ENCODE measurements at places on chromosomes 7 and 10.

DNA sequence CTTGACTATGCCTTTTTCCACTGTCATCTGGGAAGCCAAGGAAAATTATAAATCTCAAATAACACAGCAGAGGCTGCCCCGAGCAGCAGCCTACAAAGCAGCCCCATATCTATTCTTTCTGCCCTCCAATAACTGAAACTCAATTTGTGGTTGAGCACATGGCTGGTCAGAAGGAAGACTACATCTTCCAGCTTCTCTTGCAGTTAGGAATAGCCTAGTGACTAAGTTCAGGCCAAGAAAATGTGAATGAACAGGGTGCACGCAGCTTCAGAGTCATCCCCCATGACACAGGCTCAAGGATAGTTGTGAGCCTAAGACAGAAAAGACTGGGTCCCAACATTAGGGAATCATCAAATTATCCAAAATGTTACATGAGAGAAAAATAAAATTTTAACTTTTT, 42.3 kb downstream of the CHCHD3 start:
- no peak for DNase-seq

DNA sequence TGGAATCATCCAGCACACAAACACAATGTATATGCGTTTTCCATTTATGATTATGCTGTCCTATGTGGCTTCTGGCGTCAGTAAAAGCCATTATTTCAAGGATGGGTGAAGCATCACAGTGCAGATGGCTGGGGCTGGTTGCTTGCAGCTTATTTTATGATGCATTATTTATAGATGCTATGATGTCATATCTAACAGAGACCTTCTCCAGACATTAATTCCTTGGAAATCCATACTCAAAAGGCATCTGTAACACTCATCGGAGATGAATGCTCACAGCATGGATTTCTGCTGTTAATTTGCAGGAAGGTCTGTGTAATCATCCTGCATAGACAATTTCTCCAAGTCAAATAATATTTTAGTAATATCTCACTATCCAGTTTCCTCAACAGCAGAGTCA, 7.2 kb downstream of the RGS10 start:
- DNase-seq = no peak

GRCh38 chr10:123782549-123782948, 109.1 kb downstream of the CPXM2 start:
- DNase-seq = no peak

DNA sequence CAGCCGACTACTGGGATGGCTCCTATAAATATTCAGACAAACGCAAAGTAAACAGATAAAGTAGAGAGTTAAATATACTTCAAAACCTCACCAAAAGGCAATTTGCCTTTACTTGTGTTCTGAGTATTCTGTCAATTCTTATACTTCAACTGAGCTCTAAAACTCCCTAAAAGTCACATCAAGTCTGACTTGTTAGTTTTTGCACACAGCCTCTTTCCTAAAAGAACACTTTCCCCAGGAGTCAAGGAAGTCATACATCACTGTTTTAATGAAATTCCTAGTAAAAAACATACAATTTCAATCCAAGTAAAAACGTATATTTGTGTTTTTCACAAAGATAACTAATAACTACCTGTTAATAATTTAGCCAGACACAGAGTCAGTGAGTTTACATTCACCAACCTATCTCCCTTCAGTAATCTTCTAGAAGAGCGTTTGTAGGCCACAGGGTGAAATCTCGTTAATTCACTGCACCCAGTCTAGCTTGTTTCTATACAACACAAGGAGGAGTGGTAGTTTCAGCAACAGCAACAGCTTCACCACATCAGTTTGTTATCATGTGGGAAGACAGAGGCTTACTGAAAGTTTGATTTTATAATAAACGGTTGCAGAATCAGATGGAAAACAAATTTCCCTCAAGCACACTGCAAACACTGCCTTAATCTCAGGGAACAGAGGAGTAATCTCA, 2.7 kb downstream of the COBL start:
- DNase-seq = no peak

DNA sequence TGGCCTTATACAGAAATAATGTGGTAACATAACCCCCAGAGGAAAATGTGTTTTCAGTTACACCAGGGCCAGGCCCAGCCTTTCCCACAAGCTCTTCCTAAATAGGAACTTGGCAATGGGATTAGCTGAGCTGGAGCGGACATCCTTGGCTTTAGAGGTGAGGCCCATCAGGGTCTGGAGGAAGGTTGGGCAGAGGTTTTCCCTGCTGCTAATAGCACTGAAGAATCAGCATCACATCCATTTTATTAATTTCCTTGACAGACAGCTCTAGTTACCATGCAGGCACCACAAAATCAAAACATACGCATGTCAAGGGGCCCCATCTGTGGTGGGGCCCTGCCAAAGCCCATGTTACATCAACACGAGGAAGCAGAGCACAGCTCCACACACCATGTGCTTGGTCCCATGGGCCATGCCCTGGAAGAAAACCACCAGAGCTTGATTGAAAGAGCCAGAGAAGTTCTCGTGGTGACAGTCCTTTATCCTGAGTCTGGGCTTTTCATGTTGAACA, 566.6 kb downstream of the KCNMA1 start:
- DNase-seq = no peak

DNA sequence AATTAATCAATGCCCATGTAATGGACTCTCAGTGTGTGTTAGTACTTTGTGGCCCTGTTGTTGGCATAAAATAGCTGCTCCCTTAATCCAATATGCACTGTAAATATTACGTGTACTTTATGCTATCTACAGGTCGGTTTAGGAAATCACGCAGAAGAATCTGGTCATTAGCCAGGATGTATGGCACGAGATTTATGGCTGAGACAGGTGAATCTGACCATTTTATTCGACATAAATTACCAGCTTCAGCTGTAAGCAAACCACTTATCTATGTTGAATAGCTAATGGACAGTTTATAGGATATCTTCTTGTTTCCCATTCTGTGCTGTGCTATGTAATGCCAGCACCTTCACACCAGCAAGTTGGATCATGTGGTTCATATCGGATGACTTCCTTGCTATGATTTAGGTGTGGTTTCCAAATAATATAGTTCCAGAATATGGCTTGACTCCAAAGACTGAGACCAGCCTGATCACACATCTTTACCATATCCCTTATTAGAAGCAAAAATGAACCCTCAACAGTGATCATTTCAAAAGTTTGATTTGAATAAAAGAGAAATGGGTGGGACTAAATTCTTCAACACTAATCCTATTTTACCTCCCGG, 301.4 kb downstream of the AHR start:
- no peak for DNase-seq

DNA sequence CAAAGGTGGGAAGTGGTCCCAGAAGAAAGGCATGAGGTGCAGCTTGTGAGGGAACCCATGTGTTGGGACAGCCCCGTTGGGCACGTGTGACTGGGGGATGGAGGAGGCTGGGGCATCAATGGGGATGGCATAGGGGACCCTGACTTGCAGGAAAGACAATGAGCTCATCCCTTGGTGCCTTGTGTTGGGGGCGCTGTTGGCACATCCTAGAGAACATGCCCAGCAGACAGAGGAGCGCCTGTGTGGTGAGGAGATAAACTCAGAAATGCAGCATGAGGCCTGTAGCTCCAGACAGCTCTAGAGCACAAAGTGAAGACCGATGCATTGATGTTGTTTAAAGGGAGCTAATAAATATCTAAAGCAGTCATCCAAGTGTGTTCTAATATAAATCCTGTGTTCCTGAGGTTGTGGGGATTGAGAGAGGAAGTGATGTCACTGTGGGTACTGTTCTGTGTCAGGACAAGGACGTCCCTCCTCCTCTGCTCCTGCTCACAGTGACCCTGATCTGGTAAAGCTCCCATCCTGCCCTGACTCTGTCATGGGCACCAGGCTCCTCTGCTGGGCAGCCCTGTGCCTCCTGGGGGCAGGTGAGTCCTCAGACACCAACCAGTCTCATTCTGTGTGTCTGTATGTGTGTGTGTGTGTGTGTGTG, 126.1 kb upstream of the PRSS58 start:
- peak; percentile 69 for DNase-seq

GRCh38 chr10:27207350-27207749, 33.2 kb downstream of the ACBD5 start:
- no peak for DNase-seq

- no peak for DNase-seq
These were observed 247.7 kb downstream of the PRKG1 start for GRCh38 chr10:51321980-51322379.

DNA sequence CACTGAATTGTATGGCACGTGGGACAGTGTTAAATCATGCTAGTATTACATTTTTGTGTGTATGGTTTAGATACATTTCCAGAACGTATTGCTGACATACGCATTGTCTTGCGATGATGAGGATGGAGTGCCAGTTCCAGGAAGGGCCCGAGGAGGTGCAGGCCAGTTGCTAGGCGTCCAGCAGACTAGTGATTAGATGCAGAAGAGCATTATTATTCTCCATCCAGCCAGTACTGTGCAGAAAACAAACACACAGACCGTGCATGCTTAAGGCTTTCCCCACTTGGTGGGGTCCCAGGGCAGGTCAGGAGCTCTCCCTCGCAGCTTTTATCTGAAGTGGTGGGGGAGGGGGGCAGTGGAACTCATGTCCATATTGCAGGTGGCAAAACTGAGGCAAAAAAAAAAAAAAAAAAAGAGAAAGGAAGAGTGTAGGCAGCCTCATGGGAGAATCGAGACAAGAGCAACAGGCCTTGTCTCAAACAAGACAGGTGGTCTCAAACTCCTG, 189.2 kb downstream of the CAMK1D start:
- no peak for DNase-seq

DNA sequence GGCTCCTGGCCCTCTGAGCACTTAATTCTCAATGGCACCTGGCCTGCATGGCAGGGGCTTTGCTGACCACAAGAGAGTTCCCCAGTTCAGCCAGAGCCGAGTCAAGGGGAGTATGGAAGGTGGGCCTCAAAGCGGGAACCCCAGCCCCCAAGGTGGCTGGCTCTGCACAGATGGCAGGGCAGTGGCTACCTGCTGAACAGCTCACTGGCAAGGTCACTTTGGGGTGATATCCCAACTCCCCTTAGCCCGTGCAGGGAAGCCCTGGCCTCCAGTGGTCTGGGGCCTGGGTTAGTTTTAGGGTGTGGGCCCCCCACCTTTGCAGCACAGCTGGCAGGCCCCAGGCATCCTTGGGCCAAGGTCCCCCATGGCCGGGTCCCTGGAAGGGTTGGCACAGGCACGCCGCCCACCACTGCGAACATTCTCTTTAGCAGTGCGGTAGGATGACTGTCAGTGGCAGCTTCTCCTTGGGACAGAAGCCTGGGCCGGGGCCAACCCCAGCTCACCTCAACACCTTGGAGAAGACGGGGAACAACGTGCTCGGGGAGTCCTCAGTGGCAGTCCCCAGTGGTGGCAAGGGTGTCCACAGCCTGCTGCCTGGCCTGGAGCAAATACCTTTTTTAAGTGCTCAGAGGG, 36.8 kb downstream of the PPIF start:
- DNase-seq = no peak

- DNase-seq = no peak
These were observed 194.5 kb downstream of the SNX10 start for GRCh38 chr7:26486153-26486552.

DNA sequence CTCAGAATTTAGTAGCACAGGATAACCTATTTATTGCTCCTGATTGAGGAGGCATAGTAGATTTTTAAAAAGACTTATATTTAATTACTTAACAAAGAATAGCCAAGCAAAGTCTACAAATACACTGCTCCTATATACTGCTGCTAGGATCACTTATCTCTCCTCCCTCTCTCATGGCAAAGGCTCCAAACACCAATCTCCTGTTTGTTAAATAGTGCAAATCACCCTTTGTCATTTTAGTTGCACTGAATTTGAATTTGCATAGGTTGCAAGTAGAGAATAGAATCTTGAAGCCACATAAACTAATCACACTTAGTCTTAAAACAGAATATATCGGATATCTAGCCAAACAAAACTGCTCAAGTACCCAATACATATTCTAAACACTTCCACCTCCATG, 219.1 kb upstream of the LRRN3 start:
- no peak for DNase-seq

DNA sequence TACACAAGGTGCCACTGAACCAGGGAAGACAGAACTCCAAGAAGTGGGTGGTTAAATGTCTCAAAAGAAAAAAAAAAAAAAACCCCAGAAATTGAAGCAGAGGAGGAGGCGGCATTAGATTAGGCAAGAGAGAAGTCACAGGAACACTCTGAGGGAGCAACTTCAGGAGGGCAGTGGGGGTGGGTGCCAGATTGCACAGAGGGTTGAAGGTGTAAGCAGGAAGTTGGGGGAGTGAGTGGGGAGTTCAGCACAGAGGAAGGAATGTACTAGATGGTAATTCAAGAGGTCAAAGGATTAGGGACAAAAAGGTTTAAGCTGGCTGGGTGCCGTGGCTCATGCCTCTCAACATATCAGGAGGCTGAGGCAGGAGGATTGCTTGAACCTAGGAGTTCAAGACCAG, 110.0 kb upstream of the PDLIM1 start:
- no peak for DNase-seq

DNA sequence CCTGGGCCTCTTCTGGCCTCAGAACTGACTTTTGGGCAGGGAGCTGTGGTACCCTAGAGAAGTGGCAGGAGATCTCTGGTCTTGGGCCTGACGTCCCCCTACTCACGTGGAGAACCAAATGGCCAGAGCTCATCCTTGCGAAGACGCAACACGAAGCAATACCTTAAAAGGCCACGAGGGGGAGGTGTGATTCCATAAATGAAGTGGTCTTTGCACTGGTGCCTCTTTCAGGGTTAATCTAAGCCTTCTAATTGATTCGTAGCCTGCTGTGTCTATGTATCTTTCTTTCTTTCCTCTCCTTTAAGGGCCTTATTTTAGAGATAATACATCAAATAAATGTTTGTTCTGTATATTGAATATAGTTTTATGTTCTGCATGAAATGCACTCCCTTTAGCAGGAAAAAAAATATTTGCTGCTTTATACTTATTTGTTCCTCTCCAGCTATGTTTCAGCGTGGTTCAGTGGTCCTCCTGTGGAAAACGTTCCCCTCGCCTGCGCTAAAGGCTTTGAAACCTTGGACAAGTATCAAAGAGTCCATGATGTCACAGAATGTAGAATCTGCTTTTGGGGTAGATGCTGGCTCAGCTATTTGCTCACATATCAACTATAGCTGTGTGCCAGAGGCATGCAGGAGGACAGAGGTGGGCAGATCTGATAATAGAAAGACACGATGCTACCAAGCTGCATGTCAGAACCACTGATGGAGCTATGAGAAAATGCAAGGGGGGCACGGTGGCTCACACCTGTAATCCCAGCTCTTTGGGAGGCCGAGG, 41.0 kb downstream of the STRA8 start:
- DNase-seq = peak; percentile 62
